ENCODE measurements at places on chromosomes 5 and 9.

DNA sequence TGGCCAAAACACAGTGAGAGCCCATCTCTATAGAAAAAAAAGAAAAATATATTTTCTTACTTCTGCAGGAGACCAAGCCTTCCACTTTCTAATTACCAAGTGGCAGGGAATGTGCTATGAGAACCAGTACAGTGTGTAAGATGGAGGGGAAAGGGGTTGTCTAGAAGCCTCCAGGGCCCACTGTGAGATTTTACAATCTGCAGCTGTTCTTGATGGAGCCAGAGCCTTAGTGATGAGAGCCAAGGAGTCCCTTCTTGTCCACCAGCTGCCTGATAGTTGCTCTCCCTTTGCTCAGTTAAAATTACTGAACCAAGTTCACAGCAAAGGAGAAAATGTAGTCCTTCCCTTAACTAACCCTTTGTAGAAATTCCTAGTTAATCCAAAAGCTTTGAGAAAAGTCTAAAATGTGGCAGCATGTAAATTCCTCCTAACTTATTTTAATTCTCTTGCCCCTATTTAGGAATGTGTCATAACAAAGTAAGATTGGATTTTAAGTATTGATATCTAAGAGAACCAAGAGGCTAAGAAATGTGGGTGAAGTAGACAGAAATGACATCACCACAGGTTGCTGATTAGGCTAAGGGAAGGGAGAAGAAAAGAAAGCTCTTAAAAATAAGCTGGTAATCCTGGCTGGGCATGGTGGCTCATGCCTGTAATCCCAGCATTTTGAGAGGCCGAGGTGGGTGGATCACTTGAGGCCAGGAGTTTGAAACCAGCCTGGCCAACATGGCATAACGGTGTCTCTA is 19.3 kb downstream of the SRP19 start:
- no peak for DNase-seq

- DNase-seq = no peak
Observed at GRCh38 chr9:33295571-33295970, 5.3 kb downstream of the NFX1 start.

DNA sequence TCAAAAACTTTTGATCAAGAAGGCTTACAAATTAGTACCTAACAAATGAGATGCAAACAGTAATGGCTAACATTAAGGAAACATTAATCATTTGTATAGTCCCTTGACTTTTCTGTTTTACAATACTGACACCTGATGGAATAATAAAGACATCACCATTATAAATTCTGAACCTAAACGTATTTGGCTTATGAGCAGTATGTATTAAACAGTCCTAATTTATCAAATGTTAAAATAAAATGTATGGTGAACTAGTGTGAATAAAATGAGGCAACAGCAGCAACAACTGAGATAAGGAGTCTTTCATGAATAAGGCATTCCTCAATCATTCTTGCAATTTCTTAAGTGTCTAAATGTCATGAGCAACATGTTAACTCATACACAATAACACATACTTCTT is 6.0 kb downstream of the PUM3 start:
- no peak for DNase-seq

- DNase-seq = no peak
Observed at GRCh38 chr5:61280761-61281427, 51.2 kb upstream of the ZSWIM6 start.

- no peak for DNase-seq
Observed at GRCh38 chr9:72983056-72983455, 30.2 kb upstream of the ALDH1A1 start.

DNA sequence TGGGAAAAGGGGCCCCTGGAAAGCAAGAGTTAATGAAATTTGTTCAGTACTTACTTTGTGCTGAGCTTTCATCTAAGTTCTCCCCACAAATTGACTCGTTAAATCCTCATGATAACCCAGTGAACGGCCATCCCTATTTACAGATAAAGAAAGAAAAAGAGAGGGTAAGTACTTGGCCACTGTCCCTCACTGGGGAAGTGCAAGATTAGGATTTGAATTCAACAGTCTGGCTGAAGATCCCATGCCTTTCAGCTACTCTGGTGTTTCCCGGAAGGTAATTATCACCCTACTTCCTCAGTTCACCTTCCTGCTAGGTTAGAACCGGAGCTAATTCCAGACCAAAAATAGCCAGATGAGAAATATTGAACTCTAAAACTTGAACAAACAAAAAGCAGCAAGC is 269.2 kb upstream of the TLE4 start:
- no peak for DNase-seq

DNA sequence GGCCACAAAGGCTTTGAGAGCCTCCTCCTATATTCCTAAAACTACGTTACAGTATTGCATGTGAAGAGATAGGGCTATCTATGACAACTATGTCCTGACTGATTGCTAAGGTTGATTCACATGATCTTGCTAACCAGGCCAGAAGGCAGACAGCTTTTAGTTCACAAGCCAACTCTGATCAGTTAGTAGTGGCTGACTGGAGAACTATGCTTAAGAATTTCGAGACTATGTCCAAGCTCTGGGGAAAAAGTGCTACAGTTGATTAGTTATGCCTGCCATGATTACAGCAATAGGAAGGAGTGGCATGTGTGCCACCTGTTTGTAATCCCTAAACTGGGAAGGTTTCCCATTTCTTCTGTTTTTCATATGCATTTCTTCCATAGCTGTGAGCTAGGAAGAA is 223.4 kb downstream of the DOCK8 start:
- no peak for DNase-seq

DNA sequence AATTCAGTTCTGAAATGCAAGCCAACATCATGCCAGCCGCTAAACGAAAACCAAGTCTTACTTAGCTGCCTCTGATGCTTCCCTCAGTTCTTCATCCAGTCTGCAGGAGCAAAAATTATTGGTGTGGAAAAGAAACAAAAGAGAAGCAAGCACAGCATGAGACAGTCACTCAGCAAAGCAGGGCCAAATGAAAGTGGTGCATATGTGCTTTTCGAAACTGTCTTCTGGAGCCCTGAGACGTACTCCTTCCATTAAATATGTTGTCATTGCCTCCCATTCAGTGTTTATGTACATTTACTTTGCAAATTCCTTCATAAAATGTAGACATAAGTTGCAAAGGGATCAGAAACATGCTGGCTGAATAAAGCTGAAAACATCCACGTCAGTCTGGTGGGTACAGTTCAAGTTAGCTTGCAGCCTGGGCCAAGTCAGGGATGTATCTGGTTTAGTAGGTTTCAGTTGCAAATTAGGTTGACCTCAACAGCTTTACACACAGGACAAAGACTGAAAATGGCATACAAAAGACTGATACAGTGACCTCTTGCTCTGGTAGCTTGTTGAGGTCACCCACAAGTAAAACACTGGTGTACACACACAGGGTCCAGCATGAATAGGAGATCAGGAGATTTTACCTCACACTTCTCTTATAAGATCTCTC is 139.7 kb upstream of the PCA3 start:
- DNase-seq = no peak

GRCh38 chr5:124087752-124088151 is 575.8 kb downstream of the CSNK1G3 start:
- DNase-seq = no peak

DNA sequence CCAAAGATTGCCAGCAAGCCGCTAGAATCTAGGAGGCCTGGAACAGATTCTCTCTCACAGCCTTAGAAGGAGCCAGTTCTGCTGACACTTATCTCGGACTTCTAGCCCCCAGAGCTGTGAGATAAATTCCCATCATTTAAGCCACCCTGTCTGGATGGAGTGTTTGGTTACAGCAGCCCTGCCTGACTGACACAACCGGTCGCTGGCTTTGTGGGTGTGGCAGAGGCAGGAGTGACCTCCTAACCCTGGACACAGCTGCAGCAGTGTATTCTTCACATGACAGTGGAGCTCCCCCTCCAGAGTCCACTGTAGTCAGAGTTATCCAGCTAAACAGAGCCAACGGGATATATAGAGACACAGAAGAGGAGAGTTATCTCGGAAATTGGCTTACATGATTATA is 21.2 kb upstream of the IL17B start:
- DNase-seq = no peak

- no peak for DNase-seq
Observed at GRCh38 chr9:136862849-136863622, 3.1 kb downstream of the EDF1 start.

DNA sequence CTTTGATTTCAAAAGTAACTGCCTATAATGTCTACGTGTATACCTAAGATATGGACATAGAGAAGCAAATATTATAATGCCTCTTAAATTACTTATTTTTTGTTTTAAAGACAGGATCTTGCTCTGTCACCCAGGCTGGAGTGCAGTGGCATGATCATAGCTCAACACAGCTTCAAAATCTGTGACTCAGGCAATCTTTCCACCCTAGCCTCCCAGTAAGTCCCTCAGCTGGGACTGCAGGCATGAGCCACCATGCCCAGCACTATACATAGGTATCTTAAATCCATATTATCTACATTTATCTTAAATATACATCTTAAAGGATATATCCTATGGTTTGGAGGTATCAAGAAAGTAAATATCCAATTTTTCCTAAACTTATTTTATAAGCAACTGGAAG is 261.2 kb downstream of the ARL15 start:
- no peak for DNase-seq

DNA sequence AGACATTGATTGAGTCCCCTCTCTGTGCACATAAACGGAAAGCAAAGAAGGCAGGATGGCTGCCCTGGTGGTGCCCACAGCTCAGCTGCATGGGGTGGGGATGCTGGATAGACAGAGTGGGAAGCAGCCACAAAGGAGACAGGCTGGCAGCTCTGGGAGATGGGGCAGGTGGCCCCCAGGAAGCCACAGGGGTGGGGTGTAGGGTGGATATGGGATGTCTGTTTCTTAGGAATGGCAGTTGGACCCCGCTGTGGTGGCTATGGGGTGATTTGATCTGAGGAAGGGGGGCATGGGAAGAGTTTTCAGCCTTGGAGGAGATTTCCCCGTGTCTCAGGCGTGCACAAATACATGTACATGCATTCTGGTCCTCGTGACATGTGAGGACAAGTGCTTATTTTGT is 50.2 kb upstream of the VDAC1 start:
- DNase-seq = no peak

DNA sequence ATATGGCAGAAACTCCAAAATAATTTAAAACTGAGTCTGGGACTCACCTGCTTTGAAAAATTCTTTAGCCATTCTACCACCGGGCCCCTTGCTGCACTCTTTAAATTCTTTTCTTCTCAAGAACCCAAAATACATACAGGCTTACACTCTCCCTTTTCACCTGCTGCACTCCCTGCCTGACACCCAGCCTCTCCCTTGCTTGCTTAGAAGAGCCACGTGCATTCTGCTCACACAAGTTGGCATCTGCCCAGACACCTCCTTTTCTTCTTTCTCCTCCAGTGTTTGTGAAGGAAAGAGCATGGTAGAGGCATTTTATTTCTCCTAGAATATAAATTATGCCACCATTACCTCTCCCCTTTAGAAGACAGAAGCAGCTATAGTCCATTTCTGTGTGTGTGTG is 39.0 kb upstream of the AOPEP start:
- no peak for DNase-seq

DNA sequence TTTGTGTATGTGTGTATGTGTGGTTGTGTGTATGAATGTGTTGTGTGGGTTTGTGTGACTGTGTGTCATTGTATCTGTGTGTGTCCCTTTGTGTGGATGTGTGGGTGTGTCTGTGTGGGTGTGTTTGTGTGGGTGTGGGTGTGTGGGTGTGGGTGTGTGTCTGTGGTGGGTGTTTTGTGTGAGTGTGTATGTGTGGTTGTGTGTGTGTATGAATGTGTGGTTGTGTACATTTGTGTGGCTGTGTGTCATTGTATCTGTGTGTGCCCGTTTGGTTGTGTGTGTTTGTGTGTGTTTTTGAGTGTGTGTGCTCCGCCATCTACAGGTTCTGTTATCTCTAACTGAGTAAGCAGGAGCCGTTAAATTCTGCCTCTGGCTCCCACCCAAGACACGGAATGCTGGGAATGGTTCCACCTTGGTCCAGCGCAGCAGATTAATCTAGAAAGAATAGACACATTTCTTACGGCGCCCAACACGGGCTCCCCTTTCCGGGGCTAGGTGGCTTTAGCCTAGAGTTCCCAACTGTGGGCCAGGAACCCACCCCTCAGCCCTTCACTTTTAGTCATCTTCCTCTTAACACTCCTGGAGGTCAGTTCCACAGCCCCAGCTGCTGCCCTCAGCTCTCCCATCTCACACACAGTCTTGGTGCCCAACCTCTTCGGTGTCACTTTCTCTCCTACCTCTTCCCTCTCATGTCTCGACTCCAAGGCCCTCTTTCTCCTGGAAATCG is 197.1 kb downstream of the TTLL11 start:
- no peak for DNase-seq

GRCh38 chr5:60809891-60810425 is 34.1 kb downstream of the ELOVL7 start:
- no peak for DNase-seq

- DNase-seq = no peak
Observed at GRCh38 chr5:130693509-130693908, 471.5 kb downstream of the HINT1 start.

DNA sequence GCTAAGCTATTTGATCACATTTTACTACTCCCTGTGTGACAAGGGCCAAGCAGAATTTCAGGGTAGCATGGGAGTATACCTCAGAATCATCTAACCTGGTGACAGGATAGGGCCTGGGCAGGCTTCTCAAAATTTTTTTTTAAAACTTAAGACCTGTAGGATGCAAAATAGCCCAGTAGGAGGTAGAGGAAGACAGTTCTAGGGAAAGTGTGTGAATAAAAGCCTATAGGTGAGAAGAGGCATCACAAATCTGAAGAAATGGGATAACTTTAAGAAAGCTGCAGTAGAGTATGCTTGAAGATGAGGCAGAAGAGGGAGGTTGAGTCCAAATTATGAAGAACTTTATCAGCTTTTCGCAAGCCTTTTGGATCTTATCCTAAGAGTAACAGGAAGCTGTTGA is 32.3 kb downstream of the CNTRL start:
- no peak for DNase-seq

- DNase-seq = no peak
Observed at GRCh38 chr5:132764671-132765238, 12.3 kb downstream of the SEPTIN8 start.

DNA sequence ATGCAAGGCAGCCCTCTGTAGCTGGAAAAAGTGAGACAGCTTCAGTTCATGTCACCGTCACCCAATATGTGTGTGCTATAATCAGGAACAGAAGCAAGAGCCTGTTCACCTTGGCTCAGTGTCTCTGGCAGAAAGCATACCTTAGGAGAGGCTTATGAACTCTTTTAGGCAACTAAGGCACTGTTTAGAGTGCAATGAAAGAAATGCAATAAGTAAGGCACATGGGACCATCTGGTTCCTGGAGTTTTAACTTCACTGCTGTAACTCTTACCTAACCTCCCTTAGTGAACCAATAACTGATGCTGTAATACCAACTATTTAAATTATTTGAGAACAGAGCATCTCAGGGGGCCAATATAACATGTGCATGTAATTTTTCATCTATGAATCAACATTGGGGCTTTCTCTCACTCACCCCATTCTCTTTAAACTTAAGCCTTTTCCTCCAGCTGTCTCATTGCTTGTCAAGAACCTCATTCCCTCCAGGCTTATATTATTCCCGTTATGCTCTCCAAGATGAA is 32.4 kb downstream of the C9 start:
- DNase-seq = no peak

Data from H54 (cell line).